ENCODE measurements at places on chromosomes 5 and 9.

DNA sequence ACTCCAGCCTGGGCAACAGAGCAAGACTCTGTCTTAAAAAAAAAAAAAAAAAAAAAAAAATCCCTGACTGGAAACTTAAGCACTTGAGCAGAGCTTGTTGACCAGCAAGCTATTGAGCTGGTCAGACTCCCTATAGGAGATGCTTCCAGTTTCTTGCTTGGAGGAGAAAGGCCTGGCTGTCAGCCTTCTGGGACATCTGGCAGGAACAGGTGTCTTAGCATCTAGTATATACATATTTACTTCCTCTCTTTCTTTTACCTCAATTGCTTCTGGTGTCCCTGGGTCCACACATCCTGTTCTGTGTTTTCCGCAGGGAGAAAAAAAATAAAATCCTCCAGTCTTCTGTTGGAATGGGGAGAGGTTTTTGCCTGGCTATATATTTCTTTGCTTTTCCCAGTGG, 60.1 kb downstream of the PRKACG start:
- DNase-seq: no peak

DNA sequence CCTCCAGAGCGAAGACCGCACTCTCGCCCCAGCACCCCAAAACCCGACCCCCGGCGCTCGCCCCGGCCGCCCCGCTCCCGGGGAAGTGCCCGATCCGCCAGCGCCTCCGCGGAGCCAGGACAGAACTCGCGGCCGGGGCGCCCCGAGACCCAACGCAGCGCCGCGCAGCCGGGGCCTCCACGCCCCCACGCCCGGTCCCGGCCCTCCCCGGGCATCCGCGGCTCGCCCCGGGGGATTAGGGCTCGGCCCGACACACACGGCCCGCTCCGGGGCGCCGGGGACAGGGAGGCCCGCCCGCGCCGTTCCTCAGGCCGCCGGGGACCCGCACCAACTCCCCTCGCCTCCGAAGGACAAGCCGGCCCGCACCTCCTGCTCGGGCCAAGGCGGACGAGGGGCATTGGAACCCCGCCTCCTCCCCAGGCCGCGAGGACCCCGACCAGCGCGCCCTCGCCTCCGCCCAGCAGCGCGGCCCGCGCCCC, 544 bp downstream of the FNBP1 start:
- DNase-seq: peak; percentile 73

- DNase-seq: no peak
Observed at GRCh38 chr5:126814721-126815404, 37.9 kb downstream of the LMNB1 start.

GRCh38 chr5:9156282-9156681, 389.6 kb downstream of the SEMA5A start:
- DNase-seq: no peak

DNA sequence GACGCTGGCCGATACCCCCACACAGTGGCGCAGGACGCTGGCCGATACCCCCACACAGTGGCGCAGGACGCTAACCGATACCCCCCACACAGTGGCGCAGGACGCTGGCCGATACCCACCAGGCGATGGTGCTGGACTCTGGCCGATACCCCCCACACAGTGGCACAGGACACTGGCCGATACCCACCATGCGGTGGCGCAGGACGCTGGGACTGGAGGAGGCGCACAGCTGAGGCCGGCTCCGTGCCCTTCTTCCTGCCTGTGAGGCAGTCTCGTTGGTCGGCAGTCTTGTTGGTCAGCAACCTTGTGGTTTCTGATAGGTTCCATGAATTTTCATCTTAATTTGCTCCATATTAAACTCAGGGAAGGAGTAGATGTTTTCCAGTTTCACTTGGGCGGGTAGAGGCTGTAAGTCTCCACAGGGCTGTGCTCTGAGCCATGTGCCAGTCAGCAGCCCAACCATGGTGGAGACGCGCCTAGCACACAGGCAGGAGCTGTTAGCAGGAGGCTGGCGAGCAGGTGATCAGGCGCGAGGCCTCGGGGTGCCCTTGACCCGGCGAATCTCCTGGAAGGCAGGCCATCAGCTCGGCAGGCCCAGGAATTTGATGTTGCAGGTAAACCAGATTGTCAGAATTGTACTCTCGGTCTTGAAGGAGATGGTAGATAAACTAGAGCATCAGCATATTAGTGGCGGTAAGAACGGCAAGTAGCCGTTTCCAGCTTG, 75.6 kb downstream of the EHMT1 start:
- DNase-seq: no peak

GRCh38 chr5:54739371-54739770, 221.8 kb downstream of the SNX18 start:
- no peak for DNase-seq

DNA sequence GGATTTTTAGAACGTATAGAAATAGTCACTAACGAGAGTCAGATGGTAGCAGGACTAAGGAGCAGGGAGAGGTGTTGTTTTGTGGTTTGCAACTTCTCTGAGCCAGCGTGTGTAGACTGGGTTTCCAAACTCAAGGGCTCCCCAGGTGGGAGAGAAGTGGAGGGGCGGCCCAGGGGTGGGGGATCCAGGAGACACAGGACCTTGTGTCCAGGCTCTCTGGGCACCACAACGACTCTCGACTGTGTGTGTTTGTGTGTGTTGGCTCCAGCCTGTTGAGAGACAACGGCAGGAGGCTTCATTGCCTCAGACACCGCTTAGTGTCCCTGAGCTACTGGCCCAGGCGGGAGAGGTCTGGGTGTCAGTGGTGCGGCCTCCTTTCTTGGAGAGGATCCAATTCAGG, 934 bp upstream of the FCN1 start:
- no peak for DNase-seq

GRCh38 chr9:7461791-7462190, 337.8 kb downstream of the DMAC1 start:
- DNase-seq: no peak

DNA sequence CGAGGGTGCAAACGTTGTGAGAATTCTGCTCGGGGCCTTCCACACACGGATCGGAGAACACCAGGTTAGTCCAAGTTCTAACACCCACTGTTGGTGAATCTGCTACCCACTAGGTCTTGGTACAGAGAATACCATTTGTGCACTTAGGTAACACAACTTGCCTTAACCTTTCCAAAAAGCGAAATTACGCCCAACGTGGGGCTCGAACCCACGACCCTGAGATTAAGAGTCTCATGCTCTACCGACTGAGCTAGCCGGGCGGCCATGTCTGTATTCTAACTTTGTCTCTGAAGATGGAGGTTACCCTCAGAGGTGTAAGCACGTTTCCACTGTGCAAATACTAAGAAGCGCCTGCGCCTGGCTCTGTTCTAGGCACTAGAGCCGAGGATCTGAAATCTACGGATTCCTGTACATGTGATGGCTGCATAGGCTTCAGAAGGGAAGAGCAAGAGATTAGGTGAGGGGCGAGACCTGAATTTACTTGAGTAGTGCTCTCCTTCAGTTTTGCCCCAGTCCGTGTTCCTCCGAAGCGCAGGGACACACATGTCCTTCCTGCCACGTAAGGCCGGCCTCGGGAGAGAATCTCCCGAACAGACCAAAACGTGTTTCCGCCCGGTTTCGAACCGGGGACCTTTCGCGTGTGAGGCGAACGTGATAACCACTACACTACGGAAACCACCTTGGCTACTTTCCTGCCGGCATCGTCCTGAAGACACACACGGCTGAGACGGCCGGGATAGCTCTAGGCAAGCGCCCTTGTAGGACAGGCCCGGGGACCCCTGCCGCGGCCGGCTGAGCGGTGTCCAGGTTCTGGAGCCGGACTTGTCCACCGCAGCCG, 1.1 kb upstream of the TRIM41 start:
- peak; percentile 70 for DNase-seq

- no peak for DNase-seq
Observed at GRCh38 chr5:133367984-133368383, 244.4 kb downstream of the FSTL4 start.

DNA sequence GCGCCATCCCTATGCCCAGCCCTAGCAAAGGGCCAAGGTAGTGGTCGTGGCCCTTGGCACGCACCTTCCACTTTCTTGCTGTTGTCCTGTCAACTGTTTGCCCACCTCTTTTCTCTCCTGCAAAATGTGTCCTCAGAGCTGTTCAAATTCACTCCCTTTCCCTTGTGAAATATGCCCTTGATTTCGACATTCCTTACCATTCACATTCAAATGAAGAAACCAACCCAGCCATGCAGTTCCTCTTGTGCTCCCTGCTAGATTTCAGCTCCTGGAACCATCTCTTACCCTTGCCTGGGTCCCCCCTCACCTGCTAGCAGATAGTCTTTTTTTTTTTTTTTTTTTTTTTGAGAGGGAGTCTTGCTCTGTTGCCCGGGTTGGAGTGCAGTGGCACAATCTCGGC, 19.6 kb upstream of the HRH2 start:
- no peak for DNase-seq

GRCh38 chr9:83006378-83006777, 56.6 kb downstream of the RASEF start:
- DNase-seq: no peak

DNA sequence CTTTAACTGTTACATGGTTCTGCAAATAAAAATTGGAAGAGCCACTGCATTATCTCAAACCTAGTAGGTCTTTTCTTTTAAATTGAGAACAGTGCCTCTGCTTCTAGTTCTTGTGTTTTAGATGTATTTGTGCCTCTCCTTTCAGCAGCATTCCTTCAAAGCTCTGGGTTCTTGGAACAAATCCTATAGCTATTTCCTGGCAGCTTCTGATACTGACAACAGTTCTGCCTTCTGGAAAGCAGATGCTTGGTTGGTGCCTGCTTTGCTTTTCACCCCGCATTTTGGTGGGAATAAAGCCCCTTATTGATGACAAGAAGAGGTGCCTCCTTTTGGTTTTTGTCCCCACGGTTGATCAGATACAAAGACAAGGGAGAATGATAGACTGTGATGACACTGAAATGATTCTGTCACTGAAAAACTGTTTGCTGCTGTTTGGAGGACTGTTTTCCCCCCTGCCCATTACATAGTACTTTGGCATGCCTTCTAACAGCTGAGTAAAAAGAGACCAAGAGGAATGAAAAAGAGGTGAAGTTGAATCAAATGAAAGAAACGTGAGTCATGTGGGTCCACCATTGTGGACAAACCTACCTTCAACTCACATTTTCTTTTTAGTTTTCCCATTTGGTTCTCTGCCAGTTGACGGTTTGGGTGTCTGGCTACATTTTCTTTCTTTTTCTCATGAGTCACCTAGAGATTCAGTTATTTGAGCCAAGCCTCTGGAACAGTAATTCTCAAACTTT, 5.6 kb downstream of the PTCD2 start:
- no peak for DNase-seq

DNA sequence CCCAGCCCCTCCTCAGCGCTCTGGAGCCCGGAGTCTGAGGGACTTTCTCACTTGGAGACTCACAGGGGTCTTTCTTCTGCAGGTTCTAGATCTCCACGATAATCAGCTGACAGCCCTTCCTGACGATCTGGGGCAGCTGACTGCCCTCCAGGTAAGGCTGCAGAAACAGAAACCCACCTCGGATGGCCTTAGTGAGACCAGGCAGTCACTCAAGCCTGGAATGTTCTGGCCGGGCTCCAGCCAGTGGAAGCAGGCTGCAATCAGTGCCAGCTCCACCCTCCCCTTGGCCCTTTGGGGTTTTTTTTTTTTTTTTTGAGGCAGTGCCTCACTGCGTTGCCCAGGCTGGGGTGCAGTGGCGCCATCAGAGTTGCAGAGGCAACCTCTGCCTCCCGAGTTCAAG, 7.6 kb downstream of the LRSAM1 start:
- DNase-seq: no peak

DNA sequence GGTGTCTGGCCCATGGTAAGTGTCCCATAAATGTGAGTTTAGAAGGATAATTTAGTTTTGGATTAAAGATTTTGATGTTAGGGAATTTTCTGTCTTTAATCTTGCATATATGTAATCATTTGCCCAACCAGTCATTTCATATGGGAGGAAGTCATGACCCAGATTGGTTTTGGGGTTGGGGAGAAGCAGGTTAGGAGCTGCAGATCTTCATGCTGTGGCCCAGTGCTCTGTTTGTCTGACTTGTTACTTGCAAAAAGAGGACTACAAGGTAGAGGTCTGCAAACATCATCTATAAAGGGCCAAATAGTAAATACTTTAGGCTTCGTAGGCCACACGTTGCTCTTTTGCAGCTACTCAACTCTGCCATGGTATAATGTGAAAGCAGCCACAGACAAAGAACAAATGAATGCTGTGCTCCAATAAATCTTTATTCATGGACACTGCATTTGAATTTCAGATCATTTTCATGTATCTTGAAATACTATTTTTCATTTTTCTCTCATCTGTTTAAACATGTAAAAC, 16.8 kb downstream of the OSTF1 start:
- no peak for DNase-seq

DNA sequence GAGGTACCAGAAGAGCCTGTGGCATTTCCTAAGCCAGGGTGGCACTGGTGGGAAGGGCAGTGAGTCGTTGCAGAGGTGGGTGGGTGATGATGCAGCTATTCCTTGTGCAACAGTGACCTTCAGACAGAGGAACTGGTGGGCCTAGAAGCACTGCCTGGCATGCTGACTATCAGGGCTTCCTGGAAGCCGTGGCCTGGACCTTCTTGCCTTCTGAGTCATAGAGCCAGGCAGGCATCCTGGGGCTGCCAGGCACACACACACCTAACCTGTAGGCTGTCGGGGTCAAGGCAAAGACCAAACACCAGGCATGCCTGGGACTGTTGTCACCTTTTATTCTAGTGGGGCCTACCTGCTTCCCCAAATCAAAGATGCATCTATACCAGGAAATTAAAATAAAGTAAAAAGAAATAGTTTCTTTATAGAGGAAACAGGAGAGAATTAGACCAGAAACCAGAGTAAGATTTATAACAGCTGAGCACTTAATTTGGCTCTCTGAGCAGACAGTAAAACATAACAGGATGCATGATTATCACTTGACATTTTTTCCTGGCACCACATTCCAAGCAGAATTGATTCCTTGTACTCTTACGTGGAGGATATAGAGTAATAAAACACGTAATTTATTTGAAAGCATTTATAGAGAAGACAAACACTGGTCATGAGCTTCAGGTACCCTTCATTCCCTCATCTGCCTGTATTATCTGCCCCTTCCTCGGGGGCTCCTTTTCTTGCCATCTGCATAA, 25.1 kb downstream of the NANS start:
- no peak for DNase-seq

- no peak for DNase-seq
Observed at GRCh38 chr5:2634399-2635176, 116.9 kb downstream of the IRX2 start.

DNA sequence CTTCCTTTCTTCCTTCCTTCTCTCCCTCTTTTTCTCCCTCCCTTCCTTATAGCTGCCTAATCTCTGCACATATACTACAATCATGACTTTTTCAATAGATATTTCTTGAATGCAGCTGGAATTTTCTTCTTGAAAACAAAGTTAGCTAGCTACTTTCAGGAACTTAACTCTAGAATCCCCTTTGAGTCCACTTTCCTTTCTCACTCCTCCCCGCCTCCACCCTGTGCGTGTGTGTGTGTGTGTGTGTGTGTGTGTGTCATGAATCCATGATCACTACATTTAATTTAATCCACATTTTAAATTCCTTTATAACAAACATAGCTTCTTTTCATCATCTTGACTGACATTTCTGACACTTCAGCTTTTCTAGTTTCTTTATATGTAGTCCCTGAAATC, 167.5 kb upstream of the KLF9 start:
- no peak for DNase-seq

DNA sequence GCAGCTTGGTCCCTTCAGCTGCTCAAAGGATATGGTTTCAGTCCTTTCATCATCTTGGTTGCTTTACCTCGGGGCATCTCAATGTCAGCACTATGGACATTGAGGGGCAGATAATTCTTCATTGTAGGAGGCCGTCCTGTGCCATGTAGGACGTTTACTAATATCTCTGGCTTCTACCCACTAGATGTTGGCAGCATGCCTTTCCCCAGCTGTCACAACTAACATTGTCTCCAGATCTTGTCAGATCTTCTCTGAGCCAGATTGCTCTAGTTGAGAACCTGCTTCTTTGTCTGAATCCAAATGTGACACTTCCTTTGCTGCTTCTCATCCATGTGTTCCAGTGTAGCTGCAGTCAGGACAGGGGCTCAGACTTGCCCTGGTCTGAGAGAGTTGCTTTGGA, 10.3 kb downstream of the PTPA start:
- no peak for DNase-seq

All from D341Med (cell line).